NCI-H526 treated with DMSO at 0.1 percent for 48 hours (cell line): ENCODE measurements at places on chromosomes 2 and 18.

- no peak for DNase-seq
These were observed 41.8 kb downstream of the RAPGEF4 start for GRCh38 chr2:172777431-172777830.

DNA sequence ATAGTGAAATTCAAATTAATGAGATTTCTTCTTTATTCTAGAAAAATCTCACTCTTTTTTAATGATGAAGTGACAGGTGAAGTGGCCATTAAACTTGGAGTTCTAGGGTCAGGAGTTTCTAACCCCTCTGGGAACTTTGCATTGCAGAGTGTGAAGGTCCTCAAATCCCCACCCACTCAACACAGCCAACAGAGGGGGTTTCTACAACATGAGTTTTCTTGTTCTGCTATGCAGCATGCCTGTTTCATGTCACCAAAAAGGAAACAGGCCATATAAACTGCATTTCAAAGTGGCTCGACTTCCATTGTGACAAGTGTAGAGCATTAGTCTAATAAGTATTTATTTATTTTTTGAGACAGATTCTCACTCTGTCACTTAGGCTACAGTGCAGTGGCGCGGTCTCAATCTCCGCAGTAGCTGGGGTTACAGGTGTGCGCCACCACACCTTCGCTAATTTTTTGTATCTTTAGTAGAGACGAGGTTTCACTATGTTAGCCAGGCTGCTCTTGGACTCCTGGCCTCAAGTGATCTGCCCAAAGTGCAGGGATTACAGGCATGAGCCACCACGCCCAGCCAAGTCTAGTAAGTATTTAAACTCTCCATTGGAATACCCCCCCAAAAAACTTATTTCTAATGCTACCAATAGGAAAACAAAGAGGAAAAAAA lies 146.1 kb upstream of the ZFP36L2 start:
- DNase-seq: no peak

DNA sequence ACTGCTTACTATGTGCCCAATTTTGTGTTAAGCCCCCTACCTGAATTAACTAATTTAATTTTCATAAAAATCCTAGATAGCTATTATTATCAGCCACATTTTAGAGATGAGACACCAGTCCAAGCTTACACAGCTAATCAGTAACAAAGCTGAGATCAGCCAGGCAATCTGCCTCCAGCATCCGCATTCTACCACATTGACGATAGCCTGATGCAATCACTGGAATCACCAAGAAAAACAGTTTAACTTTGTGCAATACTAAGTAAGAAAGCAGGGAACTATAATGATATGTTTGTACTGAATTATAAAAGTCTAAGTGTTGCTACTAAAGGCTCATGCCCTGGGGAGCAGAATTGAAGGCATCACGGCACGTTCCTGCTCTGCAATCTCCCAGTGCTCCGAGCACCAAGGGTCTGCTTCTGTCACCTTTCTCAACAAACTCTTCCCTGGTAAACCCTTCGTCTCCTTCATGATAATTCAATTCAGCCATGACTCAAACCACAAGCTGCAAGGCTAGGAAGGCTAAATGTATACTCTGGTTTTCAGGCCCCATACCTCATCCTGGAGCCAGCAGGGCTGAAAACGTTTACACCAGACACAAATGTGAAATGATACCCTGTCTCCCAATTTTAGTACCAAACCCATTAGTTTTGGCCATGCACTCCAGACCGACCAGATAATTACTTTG lies 19.4 kb downstream of the KANSL3 start:
- DNase-seq: no peak

DNA sequence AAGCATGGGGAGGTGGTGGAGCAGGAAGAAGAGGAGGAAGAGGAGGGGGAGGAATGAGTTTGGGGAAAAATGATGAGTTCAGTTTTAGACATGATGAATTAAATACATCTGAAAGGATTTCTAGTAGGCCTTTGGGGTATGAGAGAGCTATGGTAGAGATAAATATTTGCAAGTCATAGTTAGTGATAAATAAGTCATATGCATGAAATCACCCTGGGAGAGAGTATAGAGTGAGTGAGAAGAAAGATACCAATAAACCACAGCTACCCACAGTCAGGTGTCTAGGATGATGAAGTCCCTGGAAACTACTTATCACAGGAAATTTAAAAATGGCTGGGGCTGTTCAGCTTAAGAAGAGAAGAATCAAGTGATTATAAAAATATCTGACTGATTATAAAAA lies 240.5 kb downstream of the RDH14 start:
- no peak for DNase-seq

DNA sequence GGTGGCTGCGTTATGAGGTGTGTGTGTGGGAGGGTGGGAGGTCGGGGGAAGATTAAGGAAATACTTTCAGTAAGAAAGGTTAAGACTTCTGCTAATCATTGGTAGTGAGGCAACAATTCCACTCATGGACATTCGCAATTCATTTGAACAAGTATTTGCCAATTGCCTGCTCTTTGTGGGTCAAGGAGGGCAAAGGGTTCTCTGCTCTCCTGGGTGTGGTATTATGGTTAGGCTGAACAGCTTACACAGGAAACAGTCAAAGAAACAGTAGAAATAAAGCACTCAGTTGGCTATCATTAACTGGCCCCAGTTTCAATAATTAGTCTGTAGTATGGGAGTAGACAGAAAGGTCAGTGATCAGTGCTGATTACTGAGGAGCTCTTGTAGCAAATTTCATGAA lies 357.0 kb upstream of the FANCL start:
- no peak for DNase-seq

DNA sequence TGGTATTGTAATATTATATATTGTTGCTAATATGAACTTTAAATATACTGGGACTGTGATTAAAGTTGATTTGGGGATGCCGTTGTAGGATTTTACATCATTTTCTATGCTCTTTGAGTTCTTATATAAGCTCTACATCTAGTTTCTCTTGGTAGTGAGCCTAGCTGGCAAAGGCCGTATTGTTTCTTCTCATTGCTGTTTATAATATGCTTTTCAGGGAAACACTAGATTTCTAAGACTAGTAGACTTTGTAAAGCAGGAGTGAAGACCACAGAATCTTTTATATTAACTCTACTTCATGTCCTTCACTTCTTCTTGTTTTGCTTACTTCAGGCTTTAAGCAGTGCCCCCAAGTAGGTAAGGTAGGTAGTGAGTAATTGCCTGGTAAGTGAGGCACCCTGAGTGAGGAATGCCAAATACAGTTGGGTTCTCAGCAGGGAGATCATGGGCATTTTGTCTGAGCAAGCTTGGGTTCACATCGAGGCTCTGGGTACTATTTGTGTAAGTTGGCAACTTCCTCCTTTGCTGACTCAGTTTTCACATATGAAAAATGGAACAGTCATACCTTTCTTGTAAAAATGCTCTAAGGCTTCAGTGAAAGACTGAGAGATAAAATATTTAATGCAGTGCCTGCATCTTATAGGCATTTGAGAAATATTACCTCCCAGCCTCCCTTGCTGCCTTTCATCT lies 96.4 kb downstream of the RNF144A start:
- no peak for DNase-seq

- no peak for DNase-seq
These were observed 54.5 kb downstream of the ACVR1C start for GRCh38 chr2:157574165-157574564.

DNA sequence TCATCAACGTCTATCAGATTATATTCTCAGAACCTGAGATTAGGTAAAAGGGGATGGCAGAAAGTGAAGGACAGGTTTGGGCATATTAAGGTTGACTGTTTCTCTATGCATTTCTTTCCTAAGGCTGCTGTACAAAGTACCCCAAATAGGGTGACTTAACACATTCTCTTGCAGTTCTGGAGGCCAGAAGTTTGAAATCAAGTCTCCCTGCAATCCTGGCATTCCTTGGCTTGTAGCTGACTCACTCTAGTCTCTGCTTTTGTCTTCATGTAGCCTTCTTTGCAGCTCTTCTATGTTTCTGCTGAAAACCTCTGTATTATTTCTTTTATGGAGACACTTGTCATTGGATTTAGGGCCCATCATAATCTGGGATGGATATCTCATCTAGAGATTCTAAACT lies 364.3 kb downstream of the PLCL1 start:
- DNase-seq: no peak

- no peak for DNase-seq
These were observed 5.3 kb upstream of the PLB1 start for GRCh38 chr2:28490558-28490957.

GRCh38 chr2:46831051-46831868 lies 84.3 kb downstream of the MCFD2 start:
- no peak for DNase-seq

GRCh38 chr18:39523281-39523680 lies 1957.7 kb upstream of the CELF4 start:
- DNase-seq: no peak

DNA sequence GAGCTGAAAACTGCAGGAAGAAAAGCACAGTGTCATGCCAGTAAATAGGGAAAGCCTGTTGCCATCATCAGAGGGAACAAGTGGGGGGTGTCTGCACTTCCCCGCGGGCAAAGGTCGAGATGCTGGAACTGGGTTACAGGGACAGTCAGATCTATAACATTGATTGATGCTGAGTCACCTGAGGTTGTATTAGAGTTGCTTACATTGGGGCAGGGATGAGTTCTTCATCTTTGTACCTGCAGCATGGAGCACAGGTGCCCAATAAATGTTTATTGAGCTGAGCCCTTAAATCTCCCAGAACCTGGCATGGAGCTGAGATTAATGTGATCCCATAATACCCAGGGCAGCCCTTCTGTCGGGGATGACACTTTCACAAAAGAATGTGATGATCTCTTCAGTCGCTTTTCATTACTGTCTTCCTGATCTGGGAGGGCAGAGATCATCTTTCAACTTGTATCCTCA lies 5.9 kb upstream of the RNF152 start:
- no peak for DNase-seq

- no peak for DNase-seq
These were observed 332.8 kb upstream of the MAP2 start for GRCh38 chr2:209091056-209091455.

GRCh38 chr2:201579536-201579935 lies 63.8 kb downstream of the TMEM237 start:
- DNase-seq: no peak

GRCh38 chr2:112821142-112821541 lies 15.4 kb downstream of the IL1B start:
- no peak for DNase-seq
